Inflammatory macrophage treated with lipopolysaccharide for 4 hours (primary cell): ENCODE measurements at places on chromosomes 13 and 19.

GRCh38 chr19:55087542-55087901, 11.9 kb downstream of the EPS8L1 start:
- peak; percentile 40 for DNase-seq

GRCh38 chr19:1396019-1396767, 5.1 kb downstream of the GAMT start:
- DNase-seq, result no peak

GRCh38 chr13:40102854-40103253, 447.4 kb downstream of the COG6 start:
- DNase-seq, result no peak

DNA sequence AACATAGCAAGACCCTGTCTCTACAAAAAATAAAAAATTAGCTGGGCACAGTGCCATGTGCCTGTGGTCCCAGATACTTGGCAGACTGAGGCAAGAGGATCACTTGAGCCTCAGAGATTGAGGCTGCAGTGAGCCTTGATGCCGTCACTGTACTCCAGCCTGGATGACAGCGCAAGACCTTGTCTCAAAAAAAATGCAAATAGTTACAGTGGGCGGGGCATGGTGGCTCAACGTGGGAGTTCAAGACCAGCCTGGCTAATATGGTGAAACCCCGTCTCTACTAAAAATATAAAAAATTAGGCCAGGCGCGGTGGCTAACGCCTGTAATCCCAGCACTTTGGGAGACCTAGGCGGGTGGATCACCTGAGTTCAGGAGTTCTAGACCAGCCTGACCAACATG, 8.5 kb downstream of the PGLS start:
- no peak for DNase-seq

DNA sequence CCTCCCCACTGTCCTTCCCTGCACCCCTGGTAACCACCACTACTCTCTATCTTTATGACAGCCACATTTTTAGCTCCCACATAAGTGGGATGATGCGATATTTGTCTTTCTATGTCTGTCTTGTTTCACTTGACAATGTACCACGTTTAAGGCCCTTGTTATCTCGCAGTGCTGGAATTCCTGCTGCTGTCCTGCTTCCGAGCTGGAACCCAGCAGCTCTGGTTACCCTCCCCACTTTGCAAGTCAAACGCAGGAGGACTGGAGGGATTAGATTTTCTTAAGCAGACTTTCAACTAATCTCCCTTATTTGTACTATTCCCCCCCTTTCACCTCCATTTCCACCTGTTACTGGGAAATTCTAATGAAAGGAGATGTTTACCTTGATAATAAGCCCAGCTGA, 59.1 kb upstream of the PDX1 start:
- no peak for DNase-seq
